ENCODE measurements at places on chromosomes 12 and 14.
A peak's percentile ranks its signal among the peaks of the same experiment; 100 is the strongest.

DNA sequence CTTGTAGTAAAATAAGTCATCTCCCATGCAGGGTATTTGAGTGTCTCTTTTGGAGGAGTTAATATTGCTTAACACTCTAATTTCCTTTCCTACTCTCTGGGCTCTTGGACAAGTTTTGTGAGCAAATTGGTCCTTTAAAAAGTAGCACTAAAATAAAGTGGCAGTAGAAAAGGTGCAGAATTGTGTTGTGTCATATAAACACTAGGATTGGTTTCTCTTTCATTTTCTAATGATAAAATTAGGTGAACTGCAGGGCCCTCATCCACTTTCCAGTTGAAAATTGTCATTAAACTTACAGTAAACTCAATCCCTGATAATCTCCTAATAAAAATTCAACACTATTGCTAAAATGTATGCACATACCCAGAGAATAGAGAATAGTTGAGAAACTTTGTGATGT lies 42.6 kb upstream of the REP15 start:
- DNase-seq, result no peak

DNA sequence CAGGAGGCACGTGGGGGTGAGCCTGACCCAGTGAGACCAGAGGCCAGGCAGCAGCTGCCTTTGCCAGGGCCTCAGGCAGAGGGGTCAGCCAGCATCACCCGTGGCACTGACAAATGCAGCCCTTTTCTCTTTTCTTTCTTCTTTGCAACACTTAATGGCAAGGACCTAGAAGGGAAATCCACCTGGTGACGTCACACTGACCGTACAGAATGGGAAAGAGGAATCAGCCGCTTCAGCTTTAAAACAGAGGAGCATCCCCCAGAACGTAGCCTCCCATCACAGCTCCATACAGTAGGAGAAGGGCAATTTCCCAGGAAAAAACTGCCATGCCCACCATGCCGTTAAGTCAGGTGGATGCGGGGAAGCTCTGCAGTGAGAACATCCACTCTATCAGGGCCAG lies 228.1 kb downstream of the SLC15A4 start:
- no peak for DNase-seq

- DNase-seq, result no peak
Observed at GRCh38 chr14:99249389-99249788, 22.6 kb downstream of the BCL11B start.

GRCh38 chr14:104826861-104827176 lies 25.9 kb downstream of the ZBTB42 start:
- DNase-seq, result no peak

- no peak for DNase-seq
Observed at GRCh38 chr14:77882636-77883035, 82.7 kb downstream of the ADCK1 start.

GRCh38 chr14:78232231-78233000 lies 62.2 kb downstream of the NRXN3 start:
- DNase-seq, result no peak

DNA sequence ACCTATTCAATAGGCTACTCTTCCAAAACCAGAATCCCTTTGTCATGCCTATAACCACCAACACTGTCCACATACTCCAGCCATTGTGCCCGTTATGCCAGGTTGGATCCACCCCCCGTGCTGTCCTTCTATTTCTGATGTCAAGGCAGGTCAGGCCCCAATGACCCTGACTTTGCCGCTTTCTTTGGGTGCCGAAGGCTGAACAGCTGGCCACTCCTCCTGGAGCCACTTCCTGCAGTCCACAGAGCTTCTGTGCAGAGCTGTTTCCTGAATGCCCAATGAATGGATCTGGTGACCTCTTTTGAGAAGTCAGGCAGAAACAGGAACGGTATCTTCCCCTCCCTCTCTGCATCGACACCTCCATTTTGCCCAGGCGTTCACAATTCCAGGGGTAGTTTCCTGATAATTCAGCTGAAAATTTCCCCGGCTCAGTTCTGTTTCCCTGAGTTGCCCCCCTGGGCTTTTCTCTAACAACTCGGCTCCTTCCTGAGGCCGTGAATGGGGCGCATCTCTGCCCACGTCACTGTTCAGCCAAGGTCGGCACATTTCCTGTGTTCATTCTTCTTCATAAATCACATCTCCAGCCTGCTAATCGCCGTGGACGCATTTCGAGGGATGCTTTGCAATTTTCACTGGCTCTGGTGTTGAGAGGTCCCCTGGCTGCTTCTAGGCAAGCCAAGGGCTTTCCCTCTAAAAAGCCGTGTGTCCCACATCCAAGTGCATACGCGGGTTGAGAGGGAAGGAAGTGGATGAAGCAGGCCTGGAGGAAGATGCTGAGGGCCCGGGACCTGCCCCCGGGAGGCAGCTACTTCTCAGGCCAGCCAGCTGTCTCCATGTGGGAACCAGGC lies 86.5 kb downstream of the PAPOLA start:
- peak; percentile 18 for DNase-seq

GRCh38 chr12:12823300-12823699 lies 10.2 kb downstream of the DDX47 start:
- no peak for DNase-seq

DNA sequence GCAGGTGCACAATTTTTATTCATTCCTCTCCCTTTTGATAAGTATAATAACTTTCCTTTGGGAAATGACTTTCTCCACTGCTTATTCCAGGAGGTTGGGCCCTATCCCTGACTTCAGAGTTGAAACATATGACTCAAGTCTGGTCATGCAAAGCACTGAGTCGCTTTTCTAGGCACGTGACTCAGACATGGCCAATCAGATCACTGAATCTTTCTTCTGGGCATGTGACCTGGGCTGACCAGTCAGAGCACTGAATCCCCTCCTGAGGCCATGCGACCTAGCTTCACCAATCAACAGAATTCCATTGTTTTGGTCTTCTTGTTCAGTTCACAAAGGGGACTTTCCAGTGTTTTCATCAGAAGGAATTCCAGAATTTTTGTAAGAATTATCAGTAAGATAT lies 377.1 kb upstream of the KITLG start:
- no peak for DNase-seq

GRCh38 chr12:15179672-15180071 lies 41.5 kb downstream of the RERG start:
- no peak for DNase-seq

DNA sequence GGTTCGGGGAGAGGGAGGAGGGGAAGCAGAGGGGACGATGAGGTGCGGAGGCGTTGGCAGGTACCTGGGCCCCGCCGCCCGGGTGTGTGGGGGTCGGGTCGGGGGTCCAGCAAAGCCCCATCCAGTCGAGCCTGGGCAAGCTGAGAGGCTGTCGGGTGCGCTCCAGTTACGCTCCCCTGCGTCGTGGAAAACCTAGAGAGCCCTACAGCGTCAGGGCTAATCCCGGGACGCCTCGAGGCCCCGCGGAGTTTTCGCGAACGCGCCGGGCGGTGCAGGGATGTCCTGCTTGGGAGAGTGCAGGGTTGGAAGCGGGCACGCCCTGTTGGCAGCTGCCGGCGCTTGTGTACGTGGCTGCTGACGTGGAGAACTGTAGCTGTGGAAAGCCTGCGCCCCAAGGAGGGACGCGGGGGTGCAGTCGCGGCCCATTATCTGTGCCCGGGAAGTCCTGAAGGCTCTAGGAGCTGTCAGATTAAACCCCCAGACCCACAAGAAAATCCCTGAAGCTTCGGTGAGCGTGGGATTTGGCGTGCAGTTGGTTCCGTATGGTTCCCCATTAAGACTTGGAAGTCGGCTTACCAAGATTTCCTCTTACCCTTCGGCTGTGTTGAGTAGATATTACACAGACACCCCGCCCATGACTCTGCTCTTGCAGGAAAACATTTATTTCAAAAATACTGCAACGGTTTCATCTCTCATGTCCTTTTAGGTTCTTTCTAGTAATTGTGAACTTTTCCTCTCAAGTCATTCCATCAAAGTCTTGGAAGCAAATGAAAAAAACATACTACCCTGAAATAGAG lies 11.3 kb upstream of the SLC38A2 start:
- no peak for DNase-seq

GRCh38 chr14:74621556-74621955 lies 9.5 kb upstream of the LTBP2 start:
- no peak for DNase-seq

DNA sequence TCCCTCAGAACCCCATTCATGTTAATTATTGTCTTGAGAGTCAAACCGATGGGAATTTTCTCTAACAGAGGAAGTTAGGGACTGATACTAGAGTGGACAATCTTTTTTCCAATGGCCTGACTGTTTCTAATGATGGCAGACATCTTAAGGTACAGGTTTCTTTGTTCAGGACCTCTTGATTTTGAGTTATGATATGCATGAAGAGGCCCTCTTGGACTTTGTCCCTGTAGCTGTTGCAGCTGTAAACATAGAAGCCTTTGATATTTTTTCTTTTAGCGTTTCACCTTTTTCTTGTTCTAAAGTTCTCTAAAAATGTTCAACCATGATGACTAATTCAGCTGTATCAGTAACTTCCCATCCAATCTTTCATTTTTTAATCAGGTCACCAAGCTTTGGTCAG lies 53.0 kb downstream of the LGR5 start:
- no peak for DNase-seq

DNA sequence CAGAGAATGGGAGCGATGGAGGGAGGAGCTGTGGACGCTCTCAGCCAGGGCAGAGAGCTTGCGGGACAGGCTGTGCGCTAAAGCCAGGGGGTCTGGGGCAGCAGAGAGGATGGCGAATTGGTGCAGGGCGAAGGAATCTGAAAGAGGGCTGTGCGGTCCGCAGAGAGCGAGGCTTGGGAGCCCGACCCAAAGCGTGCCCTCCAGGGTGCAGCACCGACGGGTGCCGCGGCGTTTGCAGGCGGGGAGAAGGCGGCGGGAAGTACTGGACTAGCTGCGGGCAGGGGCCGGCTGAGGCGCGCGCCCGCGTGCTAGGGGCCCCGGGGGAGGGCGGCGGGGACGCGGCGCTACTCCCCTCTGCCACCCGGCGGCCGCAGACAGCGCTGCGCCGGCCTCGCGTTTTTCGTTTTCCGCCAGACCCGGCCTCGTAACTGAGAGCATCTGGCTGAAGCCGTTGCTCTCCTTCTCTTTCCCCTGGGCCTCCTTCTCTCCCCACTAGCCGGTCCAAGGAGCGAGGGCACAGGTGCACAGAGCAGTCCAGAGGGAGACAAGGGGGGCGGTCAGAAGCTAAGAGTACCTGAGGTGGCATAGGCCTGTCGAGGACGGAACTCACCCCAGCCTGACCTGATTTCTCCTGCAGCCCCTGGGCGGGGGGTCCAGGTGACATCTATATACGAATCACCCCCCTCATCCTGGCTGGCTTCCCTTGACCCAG lies 24.9 kb downstream of the SLC6A12 start:
- peak; percentile 89 for DNase-seq

DNA sequence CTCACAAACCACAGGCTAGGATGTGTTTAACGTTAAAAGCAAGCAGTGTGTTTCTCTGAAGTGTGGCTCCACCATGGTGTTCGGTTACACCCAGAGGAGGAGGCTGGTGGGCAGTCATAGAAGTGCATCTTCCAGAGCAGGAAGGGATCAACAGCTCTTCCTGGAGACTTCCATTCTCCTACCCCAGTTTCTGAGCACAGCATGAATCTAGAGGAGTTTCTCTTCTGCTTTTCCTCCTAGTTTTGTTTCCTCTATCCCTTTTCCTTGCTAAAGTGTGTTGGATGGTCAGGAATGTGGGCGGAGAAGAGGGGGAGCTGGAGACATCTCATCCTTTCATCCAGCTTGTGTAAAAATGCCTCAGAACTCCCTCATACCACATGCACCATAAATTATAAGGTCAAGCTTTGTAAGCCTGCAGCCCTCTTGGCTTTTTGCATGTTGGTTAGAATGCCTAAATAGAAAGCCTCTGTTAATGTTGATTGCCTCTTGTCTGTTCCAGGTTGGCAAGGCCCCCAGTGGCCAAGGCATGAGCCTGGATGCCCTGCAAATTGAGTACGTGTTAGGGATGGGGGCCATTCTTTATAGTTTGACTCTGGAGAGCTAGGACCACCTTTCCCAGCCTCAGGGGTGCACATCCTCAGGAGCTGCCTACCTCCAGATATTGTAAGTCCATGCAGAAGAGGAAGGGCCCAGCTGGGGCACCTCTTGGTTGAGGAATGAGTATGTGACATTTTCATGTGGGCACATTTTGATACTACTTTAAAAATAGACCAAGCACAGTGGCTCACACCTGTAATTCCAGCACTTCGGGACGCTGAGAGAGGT lies 4.0 kb upstream of the CKAP4 start:
- no peak for DNase-seq
